ENCODE measurements at places on chromosomes 4 and X. TPM values are rescaled to one million over a fixed set of nuclear protein-coding genes. Genes with fewer than 3 reads are reported as not detected.

DNA sequence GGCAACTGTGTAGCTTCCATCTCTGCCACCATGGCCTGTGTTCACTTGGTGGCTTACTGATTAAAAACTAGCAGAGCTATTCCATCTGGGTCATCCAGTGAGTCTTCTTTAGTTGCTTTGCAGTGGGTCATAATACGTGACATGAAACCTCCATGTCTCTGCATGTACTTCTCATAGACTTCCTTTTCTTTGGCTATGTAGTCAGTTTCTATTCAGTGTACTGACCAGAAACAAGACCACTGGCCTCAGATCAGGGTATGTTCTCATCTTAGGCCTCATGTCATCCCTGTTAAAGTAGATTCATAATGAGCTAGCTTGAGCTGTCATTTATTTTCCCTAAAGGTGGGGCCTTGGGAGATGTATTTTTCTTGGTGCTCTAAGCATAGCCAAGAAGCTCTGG lies 195.2 kb downstream of the CCNG2 start:
- no peak for DNase-seq

GRCh38 chr4:123821861-123822260 lies 425.3 kb downstream of the SPRY1 start:
- DNase-seq, result no peak

DNA sequence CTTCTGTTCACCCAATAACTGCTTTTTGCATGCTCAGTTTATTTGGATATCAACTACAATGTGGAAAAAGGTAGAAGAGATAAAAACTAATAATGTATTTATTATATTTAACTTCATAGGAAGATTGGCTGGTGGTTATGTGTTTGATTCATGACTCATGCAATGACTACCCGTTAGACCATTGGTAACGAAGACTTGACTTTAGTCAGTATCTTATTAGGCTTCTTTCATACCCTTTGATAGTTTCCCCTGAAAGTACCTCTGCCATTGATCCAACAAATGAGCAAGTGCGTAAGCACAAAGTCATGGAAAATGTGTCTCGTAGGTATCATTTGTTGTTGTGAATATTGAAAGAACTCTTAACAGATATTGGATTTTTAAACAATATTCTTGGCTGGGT lies 394.7 kb downstream of the PPP3CA start:
- DNase-seq, result no peak

- no peak for DNase-seq
Observed at GRCh38 chr4:126752702-126753101, 880.1 kb upstream of the INTU start.

- DNase-seq, result no peak
Observed at GRCh38 chrX:124488412-124489161, 142.2 kb downstream of the SH2D1A start.

GRCh38 chr4:4269856-4270255 lies 20.1 kb downstream of the LYAR start:
- DNase-seq, result no peak

DNA sequence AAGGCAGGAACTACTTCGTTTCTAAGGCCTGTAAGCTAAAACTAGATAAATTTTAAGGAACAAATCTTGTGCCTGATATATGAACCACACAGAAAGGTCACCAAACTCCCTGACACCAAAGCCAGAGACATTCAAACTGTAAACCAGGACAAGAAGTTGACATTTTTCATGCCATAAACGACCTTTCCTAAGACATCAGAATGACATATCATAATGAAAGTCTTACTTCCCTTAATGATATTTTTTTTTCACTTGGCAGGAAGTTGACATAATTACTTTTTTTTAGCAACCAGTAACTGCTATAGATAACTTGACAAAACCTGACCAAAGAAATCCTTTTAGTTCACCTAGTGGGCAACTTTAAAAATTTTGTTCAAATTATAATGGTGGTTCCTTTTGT lies 231.5 kb upstream of the AGTR2 start:
- no peak for DNase-seq

DNA sequence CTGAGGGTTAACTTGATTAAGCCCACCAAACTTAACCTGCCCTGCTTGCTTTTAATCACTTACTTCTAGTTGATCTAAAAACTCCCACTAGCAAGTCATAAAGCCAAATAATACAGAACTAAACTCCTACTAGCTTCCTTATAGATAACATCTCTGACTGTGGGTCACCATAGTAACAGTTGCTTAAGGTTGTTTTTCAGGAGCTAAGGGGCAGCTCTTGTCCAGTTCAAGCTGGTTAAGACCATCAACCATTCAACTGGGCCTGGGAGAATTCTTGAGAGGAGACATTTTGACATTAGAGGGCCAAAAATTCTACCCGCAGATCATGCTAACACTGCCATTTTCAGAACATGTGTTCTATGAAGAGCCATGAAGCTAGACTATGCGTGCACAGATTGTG lies 67.0 kb downstream of the UCHL1 start:
- no peak for DNase-seq

- no peak for DNase-seq
Observed at GRCh38 chr4:54513204-54513603, 144.6 kb upstream of the KIT start.

- no peak for DNase-seq
Observed at GRCh38 chr4:156962528-156962974, 9.0 kb downstream of the PDGFC start.

GRCh38 chr4:175961604-175962003 lies 104.0 kb upstream of the WDR17 start:
- DNase-seq, result no peak

DNA sequence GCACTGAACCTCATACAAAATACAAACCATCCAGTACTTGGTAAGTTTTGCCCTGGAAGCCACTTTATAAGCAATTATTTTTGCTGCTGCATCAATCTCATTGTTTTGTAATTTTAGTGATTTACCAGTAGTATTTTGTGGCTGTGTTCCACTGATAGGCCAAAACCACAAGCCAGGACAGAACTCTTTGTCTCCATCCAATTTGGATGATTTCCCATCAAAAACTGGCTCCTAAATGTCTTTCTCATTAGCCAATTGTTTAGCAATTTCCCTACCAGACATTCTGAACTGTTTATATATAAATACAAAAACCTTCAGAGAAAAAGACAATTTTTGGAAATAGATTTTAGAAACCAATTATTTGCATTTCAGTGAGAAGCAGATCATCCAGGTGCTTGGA lies 4.4 kb downstream of the GSPT2 start:
- no peak for DNase-seq

- no peak for DNase-seq
Observed at GRCh38 chrX:144896323-144896722, 351.0 kb upstream of the SPANXN1 start.

- DNase-seq, result no peak
Observed at GRCh38 chr4:41881981-41882624, 53.1 kb upstream of the TMEM33 start.

- no peak for DNase-seq
Observed at GRCh38 chr4:185534866-185535611, at the start of gene PDLIM3. Gene PDLIM3, minus strand, starts transcription at chr4:185535507. Its CDS starts 73 bp downstream, at chr4:185535434.

DNA sequence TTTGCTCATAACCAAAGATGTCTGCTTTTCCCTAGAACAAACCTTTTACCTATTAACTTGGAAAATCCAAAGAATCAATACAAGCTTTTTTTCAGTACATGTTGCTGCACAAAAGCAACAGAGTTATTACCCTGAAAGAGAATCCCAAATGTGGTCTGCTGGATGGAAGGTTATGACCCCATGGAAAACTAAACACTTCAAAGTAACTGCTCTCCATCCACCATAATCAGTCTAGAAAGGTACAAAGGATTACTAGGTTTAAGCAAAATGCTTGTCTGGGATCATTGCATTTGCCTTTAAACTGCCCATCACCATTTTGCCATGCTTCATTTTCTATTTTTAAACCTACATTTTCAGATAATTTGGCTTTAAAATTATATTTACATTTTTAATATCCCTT lies 11.7 kb downstream of the MMRN1 start:
- no peak for DNase-seq

GRCh38 chr4:156558373-156559025 lies 413.1 kb downstream of the PDGFC start:
- DNase-seq, result no peak

DNA sequence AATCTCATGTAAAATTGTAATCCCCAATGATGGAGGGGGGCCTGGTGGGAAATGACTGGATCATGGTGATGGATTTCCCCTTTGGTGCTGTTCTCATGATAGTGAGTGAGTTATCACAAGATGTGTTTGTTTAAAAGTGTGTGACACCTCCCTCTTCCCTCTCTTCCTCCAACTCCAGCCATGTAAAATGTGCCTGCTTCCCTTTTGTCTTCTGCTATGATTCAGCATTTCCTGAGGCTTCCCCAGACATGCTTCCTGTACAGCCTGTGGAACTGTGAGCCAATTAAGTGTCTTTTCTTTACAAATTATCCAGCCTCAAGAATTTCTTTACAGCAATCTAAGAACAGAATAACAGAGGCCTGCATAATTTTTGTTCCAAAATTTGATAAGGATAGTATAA lies 85.2 kb downstream of the ANAPC10 start:
- no peak for DNase-seq

- DNase-seq, result no peak
Observed at GRCh38 chr4:78145008-78145407, 87.9 kb downstream of the FRAS1 start.

- no peak for DNase-seq
Observed at GRCh38 chr4:166065324-166065723, 192.3 kb downstream of the TLL1 start.

DNA sequence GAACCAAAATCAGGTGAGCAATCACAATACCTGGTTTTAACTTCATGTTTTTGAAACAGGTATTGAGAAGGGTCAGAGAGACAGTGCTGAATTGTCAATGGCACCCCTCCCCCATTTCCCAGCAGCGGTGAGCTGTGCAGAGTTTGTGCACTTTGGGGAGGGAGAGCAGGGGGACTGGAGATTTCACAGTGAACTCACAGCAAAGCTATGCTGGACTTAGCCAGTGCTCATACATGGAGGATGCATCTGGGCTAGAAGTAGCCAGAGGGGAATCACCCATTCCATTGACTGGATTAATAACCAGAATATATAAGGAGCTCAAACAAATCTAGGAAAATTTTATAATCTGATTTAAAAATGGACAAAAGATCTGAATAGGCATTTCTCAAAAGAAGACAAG lies 612.6 kb downstream of the STPG2 start:
- DNase-seq, result no peak

GRCh38 chrX:71953391-71953790 lies 42.7 kb downstream of the NHSL2 start:
- DNase-seq, result no peak

DNA sequence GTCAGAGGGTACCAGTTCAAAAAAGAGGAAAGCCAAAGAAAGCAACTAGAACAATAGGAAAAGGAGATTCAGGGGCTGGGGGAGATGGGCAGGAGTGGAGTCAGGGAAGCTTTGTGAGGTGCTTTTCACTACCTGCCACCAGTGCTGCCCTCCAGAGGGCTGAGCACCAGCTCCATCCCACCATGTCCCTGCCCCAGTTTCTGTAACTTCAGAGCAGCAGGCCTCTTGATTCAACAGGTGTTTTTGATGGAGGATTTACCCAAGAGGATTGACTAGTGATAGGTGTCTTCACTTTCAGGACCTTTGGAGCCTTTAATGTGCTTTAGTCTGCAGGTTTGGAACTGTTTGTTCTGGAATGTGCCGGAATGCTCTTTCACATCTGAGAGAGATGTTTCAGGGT lies 12.1 kb downstream of the KIT start:
- no peak for DNase-seq

DNA sequence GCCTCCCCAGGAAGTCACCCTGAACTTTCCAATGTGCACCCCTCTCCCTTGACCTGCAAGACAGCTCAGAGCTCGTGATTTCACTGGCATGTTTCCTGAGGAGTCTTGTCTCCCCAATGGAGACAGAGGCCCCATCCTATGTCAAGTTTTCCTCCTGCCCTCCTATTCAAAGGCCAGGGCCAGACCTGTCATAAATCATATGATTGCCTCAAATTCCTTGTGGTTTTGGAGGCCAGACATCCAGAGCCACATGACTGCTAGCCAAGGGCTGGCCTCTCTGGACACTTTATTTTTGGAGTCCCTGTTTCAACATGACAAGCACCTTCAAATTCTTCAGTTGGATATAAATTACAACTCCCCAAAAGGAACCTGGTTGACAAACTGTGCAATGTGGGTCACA lies 76.0 kb upstream of the TFDP3 start:
- no peak for DNase-seq

- DNase-seq, result no peak
Observed at GRCh38 chr4:113442826-113443225, 318.7 kb downstream of the CAMK2D start.

DNA sequence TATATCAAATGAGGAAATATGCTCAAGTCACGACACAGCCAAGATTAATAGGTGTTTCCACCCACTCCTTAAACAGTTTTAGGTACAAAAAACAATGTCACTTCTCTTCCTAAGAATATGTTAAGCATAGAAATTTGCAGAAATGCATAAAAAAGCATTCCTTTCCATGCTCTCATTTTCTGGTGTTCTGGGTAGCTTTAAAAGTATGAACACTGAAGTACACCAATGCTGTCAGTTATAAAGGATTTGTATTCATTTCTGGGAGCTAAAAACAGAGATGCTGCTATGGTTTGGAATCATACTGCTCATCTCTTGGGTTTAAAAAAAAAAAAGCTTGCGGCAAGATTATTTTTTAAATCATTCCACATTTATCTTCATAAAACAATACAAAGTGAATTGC lies 20.8 kb downstream of the SH3RF1 start:
- no peak for DNase-seq

DNA sequence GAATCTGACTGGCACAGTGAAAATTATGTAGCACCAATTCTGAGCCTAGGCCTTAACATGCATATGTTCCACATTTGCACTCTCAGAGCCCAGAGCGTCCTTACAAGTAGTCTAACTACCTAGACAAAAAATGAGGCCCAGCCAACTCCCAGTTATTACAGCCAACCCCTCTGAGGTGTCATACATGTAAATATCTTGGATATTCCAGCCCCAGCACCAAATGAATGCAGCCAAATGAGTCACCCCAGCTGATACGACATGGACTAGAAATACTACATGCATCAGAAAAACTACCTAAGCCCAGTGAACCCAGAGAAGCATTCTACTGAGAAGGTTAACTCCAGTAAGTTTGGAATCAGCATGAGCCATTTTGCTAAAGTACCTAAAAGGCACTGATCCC lies 145.1 kb downstream of the STPG2 start:
- no peak for DNase-seq

GRCh38 chr4:184854673-184855072 lies 28.9 kb upstream of the ACSL1 start:
- no peak for DNase-seq

CRMP1 gene
- polyA plus RNA-seq, result 51.9 TPM

FGFBP1 gene
- 0.16 TPM for polyA plus RNA-seq

LEF1 gene
- polyA plus RNA-seq, result 72.8 TPM

PPA2 gene
- 114 TPM for polyA plus RNA-seq

TNMD gene
- polyA plus RNA-seq, result 2.3 TPM

HSFX1 gene
- polyA plus RNA-seq, result 2.5 TPM

RXFP1 gene
- polyA plus RNA-seq, result 0.38 TPM

TMEM156 gene
- 3.2 TPM for polyA plus RNA-seq

NDNF gene
- polyA plus RNA-seq, result 63.2 TPM

FAM114A1 gene
- polyA plus RNA-seq, result 33.3 TPM

RHOXF2 gene
- not detected for polyA plus RNA-seq

RGN gene
- polyA plus RNA-seq, result 4.7 TPM

MSX1 gene
- polyA plus RNA-seq, result 0.91 TPM

FABP2 gene
- polyA plus RNA-seq, result 1.2 TPM

ANXA3 gene
- polyA plus RNA-seq, result 47.6 TPM

SOWAHB gene
- polyA plus RNA-seq, result 6.2 TPM

USP9X gene
- polyA plus RNA-seq, result 74.9 TPM
